Activated CD8-positive, alpha-beta memory T cell treated with anti-CD3 and anti-CD28 coated beads for 4 hours (primary cell): ENCODE measurements at places on chromosomes 7 and 10.

GRCh38 chr7:97001656-97002554 is 3.4 kb upstream of the DLX6 start:
- DNase-seq = no peak

GRCh38 chr7:25572423-25572822 is 344.1 kb upstream of the NPVF start:
- no peak for DNase-seq

DNA sequence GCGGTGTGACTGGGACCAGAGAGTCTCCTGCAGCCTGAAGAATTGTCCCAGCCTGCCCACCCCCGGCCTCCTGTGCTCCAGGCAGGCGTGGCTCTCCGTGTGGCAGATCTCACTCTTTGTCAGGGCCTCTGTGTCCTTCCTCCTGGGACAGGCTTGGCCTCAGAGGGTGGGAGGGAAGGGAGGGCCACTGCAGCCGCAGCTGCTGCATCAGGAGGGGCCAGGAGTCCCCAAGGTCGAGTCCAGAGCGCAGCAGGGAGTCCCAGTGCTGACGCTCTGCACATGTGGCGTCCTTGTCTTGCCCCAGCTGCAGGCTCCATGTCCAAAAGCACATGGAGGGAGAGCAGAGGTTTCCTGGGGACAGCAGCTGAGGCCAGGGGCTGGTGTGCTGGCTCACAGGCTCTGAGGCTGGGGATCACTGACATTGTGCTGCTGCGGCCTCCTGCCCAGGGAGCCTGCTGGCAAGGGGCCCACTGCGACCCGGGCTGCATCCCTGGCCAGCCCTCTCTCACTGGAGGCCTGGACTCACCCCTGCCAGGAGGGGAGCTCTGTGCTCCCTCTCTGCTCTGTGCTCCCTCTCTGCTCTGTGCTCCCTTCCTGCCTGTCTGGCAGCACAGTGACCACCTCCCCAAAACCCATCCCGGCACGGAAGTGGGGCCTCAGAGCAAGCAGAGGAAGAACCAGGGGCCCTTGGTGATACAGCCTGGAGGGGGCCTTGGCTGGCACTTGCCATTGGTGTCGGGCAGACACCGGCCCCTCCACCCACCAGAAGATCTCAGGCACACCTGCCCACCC is 114.6 kb upstream of the RET start:
- no peak for DNase-seq

DNA sequence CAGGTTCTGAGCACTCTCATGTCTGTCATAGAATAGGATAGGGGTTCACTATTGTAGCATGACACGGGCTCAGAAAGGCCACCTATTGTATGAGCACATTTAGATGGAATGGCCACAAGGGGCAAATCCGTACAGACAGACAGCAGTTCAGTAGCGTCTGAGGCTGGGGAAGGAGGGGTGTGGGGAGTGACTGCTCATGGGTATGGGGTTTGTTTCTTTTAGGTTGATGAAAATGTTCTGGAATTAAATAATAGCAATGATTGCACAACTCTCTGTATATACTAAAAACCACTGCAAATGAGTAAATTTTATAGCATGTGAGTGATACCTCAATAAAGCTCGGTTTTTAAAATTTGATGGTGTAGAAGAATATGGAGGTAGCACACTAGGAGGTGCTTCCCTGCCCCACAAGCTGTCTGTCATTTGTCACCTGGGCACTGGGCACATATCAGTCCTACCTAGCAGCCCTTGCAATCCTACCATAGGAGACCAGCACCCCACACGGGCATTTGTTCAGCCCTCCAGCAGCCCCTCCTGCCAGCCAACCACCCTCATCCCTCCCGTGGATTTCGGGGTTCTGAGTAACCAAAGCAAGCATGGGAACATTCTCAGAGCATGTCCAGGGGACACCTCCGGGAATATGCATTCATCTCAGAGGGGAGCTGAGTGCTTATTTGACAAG is 35.2 kb downstream of the KCNMA1 start:
- DNase-seq = no peak

- DNase-seq = no peak
Observed at GRCh38 chr10:8350250-8350967, 295.9 kb downstream of the GATA3 start.

DNA sequence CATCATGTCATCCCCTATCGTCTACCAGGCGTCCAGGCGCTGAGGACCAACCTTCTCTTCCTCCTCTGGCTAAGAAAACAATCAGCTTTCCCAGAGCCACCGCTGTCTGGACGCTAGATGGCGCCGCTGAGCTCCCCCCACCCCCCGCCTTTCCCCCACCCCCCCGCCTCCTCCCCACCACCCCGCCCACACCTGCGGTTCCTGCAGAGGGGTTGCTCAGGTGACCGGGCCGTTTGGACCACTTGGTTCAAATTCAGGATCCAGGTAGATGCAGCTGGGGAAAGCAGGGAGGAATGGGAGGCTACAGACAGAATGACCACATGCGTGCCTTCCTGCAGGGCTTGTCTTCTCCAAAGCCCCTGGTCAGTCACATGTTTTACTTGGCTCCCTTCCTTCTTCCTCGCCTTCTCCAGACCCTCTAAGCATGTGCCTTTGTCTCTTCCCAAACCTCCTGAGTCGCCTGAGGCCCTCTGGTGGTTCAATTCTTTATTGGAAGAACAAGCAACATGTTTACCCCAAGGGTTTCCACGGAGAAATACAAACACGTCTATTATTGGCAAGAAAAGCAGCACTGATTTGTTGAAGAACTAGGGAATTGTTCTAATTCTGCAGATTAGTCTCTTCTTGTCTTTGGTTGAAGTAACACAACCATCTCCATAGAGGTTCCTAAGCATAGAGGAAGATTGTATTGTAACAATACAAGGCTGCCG is 24.7 kb downstream of the AOC1 start:
- DNase-seq = peak; percentile 13

GRCh38 chr10:128274938-128275337 is 148.7 kb upstream of the MKI67 start:
- no peak for DNase-seq

- no peak for DNase-seq
Observed at GRCh38 chr7:20343941-20344340, 13.2 kb downstream of the ITGB8 start.

- no peak for DNase-seq
Observed at GRCh38 chr7:90605055-90605454, 8.9 kb downstream of the CDK14 start.

DNA sequence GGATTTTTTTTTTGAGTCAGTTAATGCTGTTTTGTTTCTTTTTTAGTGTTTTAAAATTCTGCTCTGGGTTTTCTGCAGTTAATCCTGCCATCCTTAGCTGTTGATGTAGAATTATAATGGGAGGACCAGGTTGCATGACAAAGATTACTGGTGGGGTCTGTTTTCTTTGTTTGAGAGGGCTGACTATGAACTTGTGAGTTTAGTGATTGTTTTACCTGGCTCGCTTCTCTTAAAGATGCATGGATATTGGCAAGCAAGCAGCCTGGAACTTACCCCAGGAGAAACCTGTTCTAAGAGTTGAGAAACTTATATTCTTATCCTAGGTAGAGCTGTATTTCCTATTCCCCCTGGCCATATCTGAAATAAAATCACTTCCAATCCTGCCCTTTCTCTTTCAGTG is 727.8 kb downstream of the GRM8 start:
- no peak for DNase-seq

GRCh38 chr10:26217396-26218086 is 967 bp downstream of the GAD2 start:
- no peak for DNase-seq

DNA sequence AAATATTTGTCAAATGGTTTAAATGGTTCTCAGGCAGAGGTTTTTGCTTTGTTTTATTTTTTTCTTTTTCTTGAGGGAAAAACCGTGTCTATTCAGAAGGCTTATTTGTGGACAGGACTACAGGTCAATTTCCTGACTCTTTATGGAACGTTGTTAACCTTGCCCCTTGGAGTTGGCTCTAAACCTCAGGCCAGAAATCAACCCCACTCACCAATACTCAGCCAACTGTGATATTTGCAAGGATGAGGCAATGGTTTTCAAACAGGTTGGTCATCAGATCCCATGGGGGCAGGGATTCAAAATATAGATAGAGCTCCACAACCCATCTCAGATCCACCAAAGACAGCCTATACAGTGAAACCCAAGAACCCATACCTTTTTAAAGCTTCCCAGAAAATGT is 10.2 kb downstream of the PDLIM1 start:
- DNase-seq = no peak

DNA sequence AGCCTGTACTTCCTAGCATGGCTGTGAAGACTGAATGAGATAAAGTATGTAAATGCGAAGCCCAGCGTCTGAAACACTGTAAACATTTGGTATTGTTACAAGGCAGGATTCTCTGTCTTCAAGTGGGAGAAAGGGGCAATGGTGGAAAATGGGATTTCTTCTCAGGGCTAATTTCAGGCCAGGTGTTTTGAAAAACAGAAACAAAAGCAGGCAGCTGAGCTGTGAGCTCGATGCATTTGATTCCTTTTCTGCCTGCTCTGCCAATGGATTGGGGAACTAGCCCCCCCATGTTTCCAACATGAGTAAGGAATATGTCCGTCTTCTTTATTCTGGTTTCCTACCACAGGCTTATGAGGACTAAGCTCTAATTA is 732.1 kb upstream of the AUTS2 start:
- no peak for DNase-seq

DNA sequence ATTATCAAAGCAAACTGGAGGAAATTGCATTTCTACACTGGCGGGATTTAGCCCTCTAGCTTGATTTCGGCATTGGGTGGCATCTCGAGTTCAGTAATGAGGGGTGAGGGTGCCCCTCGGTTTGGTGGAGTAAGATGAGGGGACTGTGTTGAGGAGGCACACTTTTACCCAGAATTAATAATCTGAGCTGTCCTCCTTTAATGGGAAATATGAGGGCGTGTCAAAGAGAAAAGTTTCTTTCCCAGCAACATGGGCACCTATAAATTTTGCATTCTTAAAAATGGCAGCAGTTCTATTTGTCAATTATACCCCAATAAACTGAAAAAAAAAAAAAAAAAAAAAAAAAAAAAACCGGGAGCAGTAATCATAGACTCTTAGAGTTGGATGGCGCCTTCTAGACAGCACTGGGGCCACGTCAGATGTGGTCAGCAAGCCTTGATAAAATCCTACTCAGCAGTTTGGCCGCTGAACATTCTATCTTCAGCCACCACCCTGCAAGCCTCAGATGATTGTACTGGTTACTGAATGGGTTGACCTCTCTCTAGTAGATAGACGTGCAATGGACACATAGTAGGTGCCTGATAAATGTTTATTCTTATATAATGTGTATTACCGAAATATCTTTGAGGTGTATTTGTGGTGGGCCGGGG is 931 bp downstream of the PAPSS2 start:
- DNase-seq = no peak

GRCh38 chr7:26397796-26398426 is 106.2 kb downstream of the SNX10 start:
- DNase-seq = no peak

DNA sequence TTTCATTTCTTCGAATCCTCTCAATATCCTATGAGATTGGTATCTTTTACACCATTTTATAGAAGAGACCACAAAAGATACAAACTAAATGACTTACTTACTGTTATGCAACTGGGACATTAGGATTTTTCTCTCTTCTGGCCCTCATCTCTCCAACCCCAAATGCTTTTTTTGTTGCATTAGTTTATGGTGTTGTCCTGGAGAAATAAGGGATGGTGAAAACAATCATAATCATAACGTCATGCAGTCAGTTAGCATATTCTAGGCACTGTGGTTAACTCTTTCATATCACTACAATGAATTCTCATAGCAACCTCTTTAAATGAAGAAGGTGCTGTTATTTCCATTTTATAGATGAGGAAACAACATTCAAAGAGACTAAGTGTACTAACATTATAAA is 104.6 kb downstream of the PON1 start:
- no peak for DNase-seq

- DNase-seq = no peak
Observed at GRCh38 chr10:31700181-31700611, 228.4 kb downstream of the ARHGAP12 start.

DNA sequence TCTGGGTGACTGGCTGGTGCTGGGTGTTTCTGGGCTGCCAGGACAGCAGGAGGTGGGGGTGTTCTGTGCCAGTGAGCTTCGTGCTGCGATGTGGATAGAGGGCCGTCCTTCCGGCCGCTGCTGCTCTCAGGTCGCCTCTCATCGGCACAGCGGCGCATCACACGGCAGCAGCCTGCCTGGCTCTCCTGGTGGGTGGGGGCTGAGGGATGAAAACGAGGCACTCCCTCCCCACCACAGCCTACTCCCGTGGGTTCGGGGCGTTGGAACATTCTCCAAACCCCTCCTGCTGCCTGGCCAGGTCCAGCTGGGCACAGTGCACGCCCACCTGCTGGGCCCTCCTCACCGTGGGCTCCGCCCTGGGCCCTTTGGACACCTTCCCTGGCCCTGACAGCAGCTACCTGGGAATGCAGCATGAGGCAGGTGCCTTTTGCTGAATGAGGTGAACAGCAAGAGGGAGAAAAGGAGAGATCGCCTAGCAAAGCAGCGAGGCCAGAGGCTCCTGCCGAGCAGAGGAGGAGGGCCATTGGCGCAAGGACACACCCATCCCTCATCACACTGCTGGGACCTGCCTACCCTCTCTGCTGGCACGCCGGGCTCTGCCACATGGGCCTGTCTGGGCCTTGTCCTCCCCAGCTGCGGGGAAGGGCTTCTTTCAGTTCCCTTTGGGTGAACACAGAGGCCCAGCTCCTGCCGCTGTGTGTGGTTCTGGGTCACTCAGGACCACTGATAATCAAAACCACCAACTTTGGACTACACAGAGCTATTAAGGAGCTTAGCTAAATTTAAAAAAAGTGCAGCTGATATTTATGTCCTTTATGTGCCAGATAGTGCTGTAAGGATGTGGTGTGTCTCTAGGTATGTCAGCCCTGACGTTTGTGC is 33.4 kb downstream of the INPP5A start:
- no peak for DNase-seq
